ENCODE measurements at places on chromosomes 12 and 14.

DNA sequence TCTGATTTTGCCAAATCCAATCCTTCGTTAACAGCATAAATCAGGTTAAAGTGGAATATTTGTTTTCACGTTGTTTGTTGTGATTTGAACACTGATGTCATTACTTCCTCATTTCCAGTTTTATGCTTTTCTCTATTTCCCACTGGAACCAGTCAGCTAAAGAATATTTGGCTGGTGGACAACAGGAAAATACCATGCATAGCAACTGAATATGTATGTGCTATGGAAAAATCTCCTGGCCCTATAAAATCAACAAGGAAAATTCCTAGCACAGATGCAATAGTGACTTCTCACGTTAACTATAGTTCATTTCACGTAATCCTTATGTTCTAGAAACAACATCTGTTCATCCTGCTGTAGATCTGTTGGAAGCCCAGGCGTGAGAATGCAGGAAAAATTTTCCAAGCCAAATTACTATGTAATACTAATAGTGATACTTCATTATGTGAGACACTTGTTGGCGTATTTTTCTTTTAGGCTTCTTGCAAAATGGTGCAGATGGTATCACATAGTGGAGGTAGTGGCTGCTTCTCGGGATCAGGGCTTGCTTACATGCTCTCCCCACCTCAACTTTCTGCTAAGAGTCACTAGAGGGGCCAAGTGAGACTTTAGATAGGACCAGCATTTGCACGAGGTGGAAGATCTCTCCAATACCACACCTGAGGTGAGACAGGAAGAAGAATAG is 86.3 kb upstream of the USP44 start:
- no peak for DNase-seq

DNA sequence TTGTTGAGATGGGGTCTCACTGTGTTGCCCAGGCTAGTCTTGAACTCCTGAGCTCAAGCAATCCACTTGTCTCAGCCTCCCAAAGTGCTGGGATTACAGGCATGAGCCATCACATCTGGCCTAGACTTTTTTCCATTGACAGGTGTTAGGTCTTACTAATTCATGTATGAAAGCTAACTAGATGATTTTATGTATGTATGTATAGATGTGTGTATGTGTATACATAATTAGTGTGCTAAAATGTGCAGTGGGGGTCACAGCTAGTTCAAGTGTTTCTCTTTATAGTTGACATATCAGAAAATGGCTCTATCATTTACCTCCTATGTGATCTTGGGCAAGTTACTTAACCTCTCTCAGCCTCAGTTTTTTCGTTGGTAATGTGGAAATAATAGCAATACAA is 23.5 kb downstream of the UNC79 start:
- DNase-seq, result no peak

DNA sequence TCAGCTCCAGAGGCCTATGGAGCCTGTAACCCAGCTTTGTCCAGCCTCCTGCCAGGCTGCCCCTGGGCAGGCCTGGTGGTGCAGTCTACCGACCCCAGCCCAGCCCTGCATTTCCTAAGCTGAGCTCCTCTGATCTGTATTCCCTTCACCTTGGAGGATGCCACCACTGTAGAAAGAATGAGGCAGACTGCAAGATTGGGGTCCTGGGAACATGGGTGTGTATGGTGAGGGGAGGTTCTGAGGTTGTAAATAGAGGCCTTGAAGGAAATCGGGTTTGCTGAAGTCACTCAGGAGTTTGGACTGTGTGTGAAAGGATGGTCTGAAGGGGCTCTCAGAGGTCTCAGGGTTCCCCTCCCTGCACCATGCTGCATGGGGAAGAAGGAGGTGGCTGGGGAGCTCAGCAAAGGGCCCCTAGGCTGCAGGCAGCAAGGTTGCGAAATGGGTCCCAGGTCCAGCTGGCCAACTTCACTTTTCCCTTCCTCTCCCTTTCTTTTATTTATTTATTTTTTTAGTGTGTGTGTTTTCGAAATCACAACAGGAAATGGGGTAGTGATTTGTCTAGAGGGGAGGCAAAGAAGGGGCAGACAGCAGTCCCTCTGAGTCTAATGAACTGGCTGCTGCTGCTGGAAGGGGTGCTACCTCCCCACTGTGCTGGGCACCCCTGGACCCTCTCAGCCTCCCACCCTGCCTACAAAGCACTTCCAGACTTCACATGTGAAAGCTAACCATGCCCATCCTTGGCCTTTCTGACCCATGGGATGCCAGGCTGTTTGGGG is 1.2 kb upstream of the LRP1-AS start:
- no peak for DNase-seq

- DNase-seq, result no peak
Observed at GRCh38 chr12:109267361-109267760, 41.7 kb downstream of the FOXN4 start.

DNA sequence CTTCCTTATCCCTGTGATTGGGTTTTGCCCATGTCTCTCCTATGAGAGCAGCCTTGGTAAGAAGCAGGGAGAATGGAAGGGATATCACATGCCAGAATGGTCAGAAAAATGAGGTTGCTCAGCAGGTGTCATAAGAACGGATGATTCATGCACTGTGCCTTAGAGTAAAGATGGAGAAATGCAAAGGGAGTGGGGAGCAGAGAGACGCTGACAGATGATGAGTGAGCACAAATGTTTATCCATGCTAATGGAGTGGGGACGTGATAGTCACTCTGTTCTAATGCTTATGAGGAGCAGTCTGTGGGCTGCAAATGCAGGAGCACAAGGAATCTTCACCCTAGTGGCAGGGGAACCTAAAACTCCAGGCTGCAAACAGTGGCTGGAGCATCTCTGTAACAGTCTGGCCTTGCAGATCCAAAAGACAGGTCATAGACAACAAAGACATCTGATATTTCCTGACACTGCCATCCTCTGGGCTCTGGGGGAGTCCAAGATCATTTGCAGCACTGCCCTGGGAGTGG is 243.2 kb downstream of the CACNA1C start:
- DNase-seq, result no peak

Data from common myeloid progenitor, CD34-positive (primary cell).